CD4-positive, alpha-beta memory T cell (primary cell): ENCODE measurements at places on chromosomes 3 and 15.
A peak's percentile ranks its signal among the peaks of the same experiment; 100 is the strongest.

- DNase-seq = peak; percentile 70
These were observed 19.6 kb upstream of the TASOR start for GRCh38 chr3:56702490-56703315.

DNA sequence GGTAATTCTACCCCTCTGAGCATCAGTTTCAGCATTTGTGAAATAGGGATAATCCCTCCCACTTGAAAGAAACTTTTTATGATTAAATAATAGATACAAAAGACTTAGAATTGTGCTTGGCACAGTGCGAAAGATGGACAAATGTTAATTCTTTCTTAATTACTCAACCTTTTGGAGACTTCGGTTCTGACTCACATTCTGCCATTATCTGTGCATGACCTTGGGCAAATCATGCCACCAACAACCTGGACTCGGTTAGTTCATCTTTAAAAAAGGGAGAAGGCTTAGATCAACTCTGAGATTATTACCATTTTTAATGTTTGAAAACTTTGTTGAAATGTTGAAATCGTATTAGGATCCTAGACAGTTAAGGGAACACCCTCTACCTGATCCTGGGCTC, 40.6 kb upstream of the POLR2M start:
- DNase-seq = no peak

GRCh38 chr3:106380232-106380631, 511.4 kb upstream of the CBLB start:
- no peak for DNase-seq

DNA sequence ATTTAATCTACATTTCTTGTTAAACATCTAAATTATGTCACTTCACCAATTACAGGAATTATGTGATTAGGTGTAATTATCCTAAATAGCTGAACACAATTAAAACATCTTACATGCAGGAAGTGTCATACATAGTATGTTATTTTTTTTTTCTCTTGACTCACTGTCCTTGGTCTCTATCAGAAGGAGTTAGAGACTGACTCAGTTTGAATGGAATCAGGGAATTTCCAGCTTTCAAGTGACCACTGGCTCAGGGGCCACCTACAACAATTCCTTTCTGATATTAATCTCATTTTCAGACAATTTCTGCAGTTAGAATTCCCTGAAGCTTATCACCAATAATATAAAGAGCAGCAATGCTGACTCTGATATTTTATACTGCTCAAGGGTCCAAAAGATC, 400.7 kb downstream of the ROBO1 start:
- DNase-seq = no peak

DNA sequence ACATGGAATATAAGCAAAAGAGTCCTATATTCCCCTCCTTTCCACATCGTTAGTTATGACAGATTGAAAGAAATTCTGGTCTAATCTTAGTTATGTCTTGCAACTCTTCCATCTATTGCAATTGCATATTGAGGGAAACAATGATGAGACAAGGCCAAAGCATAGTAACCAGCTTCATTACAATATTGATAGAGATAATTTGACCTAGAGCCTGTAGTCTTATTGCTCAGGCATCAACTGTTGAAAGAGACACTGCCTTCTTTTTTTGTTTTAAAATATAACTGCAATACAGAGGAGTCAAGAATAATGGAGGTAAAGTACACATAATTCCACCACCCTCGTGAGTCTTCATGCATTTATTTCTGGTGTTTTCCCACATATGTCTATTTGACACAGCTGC, 2.0 kb downstream of the TM4SF18 start:
- DNase-seq = no peak

DNA sequence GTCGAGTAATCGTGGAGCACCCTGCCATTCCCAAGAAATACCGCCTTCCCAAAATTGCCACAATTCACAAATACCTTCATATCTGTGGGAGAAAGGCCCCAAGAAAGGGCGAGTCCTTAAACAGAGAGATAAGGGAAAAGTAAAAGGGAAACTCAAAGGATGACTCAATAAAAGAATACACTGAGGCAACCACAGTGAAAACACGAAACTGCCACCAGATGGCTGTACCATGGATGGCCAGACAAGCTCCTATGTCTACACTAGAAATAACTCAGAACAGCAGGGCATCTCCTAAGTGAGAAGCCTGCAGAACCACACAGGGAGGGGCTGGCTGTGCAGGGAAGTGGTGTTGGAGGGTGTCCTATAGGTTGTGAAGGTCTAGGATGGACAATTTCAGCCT, 25.0 kb downstream of the SRGAP3 start:
- DNase-seq = no peak

DNA sequence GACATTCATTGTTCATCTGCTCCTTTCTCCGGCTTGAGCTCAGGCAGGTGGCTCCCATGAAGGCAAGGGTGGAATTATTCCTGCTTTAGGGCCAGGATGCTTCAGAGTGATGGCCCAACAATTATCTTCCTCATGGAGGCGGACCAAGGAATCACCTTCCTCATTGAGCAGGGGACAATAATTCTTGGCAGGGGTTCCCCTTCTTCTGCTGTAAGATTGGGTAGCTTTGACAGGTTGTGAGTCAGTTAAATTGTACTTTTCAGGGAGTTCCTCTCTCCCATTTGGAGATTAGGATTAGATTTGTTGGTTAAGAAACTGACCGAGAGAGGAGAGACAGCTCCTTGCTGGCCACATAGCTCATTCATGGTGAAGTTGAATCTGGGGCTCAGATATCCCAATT, 31.4 kb upstream of the CD47 start:
- no peak for DNase-seq

- DNase-seq = no peak
These were observed 9.6 kb upstream of the BTLA start for GRCh38 chr3:112508860-112509259.

DNA sequence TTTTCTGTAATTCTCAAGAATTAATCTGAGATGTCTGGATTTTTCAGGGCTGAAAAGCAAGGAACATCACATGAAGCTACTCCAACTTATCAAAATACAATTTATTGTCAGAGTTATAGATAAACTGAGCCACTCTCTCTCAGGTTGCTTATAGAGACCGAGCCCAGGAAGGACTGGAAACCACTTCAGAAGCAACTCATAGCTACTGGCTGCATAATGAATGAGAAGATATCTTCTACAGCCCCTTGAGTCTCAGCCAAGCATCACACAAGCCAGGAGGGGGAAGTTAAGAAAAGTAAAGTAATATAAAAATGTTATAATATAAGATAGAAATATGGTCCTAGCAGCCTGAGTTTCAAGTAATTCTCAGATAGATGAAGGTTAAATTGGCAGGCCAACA, 186.0 kb downstream of the TNIK start:
- DNase-seq = no peak

DNA sequence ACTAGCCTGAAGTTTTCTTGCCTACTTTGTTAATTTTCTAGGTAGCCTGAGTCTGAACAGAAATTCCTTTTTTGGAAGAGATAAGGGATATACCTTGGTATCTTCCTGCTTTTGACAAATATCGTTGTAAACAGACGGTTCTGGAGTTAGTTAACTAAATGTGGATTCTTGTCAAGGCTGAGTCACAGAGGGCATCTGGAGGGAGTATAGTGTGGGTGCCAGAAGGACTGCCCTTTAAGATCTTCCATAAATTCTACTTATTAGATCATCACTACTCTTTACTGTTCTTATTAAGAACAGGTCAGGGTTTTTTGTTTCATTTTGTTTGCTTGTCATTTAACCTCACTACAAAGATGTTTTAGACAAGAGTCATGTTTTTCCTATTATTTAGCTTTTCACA, 125.3 kb upstream of the SKOR1 start:
- no peak for DNase-seq

DNA sequence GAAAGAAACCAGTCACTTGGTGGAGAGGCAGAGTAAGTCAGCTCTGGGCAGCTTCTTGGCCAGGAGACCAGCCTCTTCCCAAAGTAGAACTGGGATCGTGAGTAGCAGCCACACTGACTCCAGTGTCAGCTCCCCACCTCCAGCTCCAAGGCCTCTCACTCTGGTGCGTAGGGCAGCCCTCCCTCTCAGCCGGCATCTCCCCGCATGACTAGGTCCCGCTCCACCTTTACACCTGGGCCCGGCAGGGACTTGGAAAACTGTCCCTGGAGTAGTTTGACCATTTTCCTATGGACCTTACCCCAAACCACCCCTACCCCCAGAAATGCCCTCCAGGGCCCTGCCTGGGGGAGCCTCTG, 3.3 kb downstream of the STRA6 start:
- DNase-seq = no peak

DNA sequence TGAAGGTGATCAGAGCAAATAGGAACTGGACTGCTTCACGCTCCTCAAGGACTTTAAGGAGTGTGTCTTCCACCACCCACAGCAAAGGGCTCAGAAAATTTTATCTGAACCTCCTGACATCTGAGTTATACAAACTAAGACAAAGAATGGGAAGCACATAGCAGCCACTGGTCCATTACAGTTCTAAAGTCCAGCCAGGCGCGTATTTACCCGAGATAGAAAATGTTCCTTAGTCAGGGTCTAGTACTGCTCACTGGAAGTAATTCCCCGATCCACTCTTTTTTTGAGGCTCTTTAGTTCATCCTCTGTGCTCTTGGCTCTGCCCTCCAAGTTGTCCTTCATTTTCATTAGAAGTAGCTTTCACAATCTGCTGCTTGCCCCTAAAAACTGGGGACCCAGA, 88.5 kb upstream of the GOLGA8J start:
- DNase-seq = no peak

- no peak for DNase-seq
These were observed 168.3 kb upstream of the TGFBR2 start for GRCh38 chr3:30438126-30438525.

DNA sequence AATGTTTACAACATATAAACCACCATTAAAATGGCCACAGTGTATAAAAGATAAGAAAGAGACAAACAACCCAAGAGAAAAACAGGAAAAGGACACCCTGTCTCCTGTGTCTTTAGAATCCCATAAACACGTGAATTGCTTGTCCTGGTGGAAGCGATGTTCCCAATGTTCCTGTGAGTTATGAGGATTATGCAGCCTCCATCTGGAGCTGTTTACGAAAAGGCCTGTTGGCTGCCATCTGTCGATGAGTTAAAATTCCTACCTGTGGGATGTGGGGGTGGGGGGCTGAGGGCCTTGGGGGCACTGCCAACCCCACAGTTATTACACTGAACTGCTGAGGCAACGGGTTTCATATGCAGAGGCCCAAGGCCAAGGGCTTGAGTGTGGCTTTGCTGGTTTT, 13.6 kb downstream of the NISCH start:
- no peak for DNase-seq

DNA sequence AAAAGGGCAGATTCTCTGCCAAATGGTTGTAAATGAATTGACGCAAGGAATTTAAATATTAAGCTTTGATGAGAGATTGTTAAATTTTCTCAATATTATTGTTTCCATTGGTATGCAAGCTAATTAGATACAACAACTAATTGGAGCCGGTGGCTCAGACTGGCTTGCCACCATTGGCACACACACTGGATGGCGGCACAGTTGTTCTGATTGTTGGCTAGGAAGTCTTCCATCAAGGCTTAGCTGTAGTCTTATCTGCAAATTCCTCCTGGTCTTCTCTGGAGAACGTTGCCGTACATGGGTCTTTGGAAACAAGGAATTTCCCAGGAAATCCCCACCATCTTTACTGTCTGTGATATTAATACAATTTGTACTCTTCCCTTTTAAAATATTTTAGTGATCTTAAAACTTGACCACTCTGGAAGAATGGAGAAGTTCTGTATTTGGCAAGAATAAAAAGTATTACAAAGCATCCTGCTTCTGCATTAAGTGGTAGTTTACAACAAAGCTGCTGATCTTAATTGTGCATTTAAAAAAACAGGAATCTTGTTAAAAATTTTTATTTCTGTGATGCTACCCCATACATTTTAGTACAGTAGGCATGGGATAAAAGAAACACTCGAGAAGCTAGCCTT, 126.5 kb downstream of the UBE2E2 start:
- no peak for DNase-seq

GRCh38 chr3:49654176-49654825, 19.9 kb upstream of the APEH start:
- no peak for DNase-seq

DNA sequence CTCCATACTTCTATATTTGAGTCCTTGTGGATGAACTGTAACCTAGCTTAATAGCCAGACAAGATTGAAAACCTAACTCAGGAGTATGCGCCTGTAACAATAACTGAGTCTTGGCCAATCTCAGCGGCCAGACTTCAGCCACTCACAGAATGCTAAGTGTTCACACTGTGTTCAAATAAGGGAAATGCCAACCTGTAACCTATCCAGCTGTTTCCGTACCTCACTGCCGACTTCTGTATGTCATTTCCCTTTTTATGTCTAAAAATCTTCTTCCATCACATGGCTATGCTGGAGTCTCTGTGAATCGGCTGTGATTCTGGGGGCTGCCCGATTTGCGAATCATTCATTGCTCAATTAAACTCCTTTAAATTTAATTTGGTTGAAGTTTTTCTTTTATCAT, 169.2 kb downstream of the NFKBIZ start:
- DNase-seq = no peak

- DNase-seq = no peak
These were observed 381.0 kb downstream of the SOX2 start for GRCh38 chr3:182092662-182093262.

DNA sequence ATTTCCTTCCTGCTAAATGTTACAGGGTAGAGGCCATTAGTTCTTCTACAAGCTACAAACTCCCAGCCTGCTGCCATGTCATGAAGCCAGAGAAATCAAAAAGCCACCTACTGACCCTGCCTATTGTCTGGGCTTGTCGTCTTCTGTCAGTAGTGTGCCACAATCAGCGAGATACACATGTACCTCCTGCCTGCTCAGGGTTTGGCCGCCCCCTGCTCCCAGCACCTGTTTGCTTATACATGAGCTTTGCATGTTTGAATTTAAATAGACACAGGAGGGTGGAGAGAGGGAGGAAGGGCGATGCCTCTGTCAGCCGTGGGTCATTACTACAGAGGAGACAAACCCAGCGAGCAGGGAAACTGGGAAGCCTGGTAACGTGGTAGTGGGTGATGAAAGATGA, 106.1 kb downstream of the ROBO2 start:
- no peak for DNase-seq

- no peak for DNase-seq
These were observed 5.5 kb upstream of the MGLL start for GRCh38 chr3:127827808-127828207.

DNA sequence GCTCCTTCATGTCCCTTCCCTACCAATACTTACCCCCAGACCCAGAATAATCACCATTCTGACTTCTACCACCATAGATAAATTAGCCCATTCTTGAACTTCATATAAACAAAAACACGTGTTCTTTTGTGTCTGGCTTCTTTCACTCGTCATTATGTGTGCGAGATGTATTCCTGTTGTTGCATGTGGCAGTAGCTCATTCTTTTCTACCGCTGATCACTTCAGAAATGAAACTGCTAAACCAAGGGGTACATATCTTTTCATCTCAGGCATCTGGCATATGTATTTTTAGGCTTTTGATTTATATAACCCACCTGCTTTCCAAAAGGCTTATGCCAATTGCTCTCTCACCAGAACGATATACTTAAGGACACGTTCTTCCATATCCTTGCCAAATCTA, 13.8 kb upstream of the SCG3 start:
- no peak for DNase-seq
